Transverse colon (tissue), 4 donors: ENCODE measurements at places on chromosomes 6 and 20. TPM values are rescaled to one million over a fixed set of nuclear protein-coding genes. Genes with fewer than 3 reads are reported as not detected.

- no peak for DNase-seq
Measured at GRCh38 chr20:59025511-59025910, 6.3 kb downstream of the TUBB1 start.

- no peak for DNase-seq
Measured at GRCh38 chr6:37783856-37784584, 35.5 kb upstream of the ZFAND3 start.

DNA sequence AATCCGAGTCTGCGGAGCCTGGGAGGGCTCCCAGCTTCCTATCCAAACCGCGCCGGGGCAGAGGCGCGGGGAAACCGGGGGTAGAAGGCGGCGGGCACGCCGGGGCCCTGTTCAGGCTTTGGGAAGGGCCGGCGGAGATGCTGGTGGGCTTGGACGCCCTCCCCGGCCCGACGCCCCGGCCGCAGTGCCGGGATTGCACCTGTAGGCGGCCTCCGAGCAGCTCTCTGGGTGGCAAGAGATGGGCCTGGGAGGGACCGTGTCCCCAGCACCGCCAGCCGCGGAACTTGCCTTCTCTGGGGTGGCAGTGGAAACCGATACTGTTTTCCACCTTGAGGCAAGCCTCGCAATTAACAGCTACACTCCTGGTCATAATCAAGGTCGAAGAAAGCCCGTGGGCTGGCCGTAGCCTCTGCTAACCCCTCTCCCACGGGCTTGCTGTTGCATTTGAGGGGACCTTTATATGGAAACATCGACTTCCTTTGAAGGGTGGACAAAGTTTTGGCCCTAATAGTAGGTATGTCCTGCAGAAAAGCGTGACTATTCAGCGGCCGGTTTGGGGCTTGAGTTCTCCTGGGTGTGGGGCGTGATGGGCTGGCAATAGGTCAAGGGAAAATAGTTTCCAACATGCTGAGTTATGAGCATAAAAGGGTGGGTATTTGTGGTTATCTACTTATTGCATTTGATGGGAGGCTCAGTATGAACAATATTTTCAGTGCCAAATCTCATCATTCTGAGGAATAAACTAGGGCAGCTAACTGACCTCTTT is 1.1 kb upstream of the JAG1 start:
- peak; percentile 90 for DNase-seq

GRCh38 chr6:16684896-16685554 is 76.2 kb downstream of the ATXN1 start:
- no peak for DNase-seq

GRCh38 chr6:120214088-120214499 is 864.5 kb upstream of the MAN1A1 start:
- no peak for DNase-seq

DNA sequence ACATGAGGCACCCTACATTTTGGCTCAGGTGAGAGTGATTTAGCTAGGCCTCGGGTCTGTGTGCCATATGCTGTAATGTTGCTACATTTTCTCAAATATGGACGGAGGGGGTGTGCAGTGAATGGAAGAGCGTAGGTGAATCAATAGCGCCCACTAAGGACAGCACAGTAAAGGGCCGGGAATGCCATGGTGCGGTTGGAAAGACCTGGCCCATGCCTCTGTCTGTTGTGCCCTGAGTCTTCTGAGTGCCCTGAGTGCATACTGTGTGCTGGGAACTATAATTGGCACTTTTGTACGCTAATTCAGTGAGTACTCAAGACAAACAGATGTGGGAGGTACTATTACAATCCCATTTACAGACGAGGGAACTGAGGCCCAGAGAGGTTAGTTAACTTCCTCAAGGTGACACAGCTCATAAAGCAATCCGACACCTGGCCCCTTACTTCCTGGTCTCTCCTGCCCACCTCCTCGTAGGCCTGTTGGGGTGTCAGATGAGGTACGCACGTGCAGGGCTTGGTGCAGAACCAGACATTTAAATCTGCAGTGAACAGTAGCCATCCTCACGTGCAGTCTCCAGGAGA is 17.3 kb downstream of the SLC22A1 start:
- DNase-seq, result no peak

DNA sequence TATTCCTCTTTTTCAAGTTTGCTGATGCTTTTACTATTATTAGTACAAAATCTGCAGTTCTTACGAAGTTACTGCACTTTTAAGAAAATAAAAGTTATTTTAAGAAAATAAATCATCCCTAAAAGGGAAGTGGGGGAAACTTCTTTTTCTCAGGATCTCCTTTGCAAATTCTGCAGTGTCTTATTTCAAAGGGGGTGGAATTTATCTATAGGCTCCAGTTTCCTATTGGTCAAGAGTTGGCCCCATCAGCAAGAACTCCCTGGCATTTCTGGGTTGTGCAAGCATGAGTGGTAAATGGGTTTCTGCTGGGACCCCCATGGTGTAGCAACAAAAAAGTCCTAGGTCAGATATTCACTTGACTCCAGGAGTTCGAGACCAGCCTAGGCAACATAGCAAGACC is 136.3 kb upstream of the PRDM1 start:
- DNase-seq, result no peak

- DNase-seq, result peak; percentile 55
Measured at GRCh38 chr20:62119591-62120364, 2.5 kb upstream of the LSM14B start.

DNA sequence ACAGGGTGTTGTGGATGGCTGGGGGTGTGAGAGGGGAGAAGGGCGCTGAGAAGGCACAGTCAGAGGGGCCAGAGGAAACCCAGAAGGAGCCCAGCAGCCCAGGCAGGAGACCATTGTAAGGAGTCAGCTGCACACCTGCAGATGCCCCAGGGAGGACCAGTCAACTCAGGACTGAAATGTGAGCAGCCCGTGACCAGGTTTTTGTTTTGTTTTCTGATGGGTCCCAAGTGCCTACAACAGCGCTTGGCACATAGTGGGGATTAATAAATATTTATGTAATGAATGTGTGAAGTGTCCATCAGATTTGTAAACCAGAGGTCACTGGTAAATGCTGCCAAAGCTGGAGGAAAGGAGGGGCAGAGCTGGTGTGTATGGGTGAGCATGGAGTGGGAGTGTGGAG is 30.2 kb downstream of the TRAM2 start:
- DNase-seq, result no peak

DNA sequence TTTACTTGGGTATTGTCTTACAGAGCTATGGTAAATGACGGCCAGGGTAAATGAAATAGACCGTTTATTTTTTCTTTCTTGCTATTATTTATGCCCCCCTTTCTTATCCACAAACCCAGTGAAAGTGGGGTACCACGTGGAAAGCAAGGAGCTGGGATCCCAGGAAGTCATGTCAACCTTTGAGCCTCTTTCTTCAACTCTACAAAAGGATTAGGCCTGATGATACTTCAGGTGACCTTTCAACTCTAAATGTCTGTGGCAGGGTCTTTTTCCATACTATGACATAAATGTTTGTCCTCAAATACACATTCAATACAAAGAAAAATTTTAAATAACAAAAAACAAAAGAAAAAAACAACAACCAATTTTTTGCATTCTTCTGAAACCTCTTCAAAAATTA is 291.4 kb downstream of the ADGB start:
- DNase-seq, result no peak

DNA sequence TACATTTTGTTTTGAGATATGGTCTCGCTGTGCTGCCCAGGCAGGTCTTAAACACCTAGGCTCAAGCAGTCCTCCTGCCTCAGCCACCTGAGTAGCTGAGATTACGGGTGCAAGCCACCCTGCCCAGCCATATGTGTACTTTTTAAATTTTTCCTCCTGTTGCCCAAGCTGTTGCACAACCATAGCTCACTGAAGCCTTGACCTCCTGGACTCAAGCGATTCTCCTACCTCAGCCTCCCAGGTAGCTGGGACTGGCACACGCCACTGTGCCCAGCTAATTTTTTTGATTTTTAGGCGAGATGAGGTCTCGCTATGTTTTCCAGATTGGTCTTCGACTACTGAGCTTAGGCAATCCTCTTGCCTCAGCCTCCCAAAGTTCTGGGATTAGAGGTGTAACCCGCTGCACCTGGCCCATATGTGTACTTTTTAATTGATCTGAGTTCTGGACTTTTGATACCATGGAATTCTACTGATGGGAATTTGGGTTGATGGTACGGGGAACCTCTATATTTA is 44.9 kb downstream of the ITCH start:
- no peak for DNase-seq

DNA sequence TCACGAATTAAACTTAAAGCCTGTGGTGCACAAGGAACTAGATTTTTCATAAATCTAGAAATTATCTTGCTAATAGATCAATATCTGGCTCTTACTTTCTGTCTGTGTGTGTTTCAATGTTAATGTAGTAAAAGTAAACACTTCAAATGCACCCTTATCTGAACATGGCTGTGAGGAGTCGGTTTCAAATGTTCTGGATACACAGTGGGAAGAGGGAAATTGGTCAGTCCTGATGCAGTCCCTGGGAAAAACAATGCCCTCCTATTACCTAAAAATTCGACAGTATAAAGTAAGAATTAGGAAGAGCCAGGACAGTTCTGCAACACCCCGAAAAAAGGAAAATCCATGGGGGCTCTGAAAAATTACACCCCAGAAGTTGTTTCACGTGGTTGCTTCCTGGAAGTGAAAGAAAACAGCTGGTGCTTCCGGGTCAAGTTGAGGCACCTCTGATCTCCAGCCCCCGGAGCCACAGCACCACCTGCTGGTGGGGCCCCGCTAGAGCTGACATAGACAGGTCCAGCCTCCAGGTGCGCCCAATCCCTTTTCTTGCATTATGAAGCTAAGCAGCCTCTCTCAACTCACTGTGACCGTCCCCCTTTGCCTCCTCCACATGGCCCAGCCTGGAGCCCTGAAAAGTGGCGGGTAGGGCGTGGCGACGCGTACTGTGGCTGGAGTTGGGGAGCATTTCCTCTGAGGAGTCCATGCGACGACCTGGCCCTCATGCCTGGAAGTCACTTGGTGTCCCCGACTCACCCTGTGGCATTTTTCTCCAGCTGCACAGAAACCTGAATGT is 8.3 kb downstream of the SEMG2 start:
- DNase-seq, result peak; percentile 76

DNA sequence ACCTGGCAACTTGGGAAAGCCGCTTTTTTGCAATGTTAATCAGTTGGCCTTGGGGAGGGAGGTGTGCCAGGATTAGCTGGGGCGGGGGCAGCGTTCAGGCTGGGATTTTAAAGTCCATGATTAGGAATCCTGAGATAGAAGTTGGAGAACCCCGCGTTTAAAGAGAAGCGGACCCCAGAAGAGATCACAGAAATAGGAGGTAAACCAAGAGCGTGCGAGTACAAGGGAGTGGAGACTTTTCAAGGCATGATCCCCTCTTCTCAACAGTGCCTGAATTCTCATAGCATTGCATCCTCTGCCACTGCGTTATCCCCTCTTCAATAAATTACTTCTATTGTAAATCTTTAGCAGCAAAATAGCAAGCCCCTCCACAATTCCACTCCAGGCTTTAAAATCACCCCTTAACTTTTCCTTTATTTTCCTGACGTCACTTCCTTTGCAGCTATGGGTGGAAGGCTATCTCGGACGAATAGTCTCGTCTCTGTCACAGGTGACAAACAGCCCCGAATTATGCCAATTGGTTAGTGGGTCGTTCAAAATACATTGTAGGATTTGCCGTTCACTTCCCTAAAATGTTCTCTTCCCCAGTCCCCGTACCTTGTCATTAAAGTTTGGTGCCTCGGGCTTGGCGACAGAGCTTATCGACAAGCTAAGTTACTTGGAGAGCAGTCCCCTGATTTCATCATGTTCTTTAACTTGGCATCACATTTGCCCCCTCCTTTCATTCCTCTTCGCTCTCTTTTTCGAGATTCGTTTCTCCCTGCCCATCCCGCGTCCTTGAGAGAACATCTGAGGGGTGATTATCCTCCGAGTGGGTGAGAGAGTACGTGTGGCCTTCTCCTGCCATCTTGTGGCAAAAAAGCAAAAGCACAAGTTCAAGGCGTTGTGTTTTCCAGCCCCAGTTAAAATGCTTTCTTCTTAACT is 17.1 kb downstream of the OR2B2 start:
- peak; percentile 57 for DNase-seq

GRCh38 chr20:51400051-51400926 is 142.2 kb downstream of the NFATC2 start:
- peak; percentile 38 for DNase-seq

- DNase-seq, result no peak
Measured at GRCh38 chr20:6209093-6209492, 86.3 kb upstream of the FERMT1 start.

- no peak for DNase-seq
Measured at GRCh38 chr6:154595538-154595937, 85.1 kb upstream of the CNKSR3 start.

GRCh38 chr6:156719720-156720563 is 57.2 kb upstream of the ARID1B start:
- peak; percentile 98 for DNase-seq

GRCh38 chr6:11645016-11645415 is 107.5 kb downstream of the TMEM170B start:
- DNase-seq, result no peak

DNA sequence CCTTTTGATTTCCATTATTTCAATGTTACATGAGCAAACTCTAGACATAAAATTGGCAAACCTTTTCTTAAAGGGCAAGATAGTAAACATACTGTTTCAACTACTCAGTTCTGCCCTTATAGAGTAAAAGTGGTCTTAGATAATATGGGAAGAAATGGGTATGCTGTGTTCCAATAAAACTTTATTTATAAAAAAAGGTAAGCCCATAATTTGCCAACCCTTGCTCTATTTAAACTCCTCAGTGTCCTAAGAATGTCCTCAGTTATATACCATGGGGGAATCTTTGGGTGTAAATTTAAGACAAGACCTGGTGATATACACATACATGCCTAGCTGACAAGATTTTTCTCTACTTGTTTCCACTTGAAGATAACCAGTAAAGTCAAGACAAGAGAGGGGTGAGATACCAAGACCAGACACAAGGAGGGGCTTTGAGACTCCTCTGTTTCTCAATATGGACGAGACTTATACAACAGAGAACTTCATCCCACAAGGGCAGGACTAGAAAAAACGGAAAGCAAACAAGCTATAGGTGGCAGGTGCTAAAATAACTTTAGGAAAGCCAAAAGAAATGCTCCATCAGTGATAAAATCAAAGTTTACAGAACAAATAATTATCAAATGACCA is 10.5 kb downstream of the SNX3 start:
- no peak for DNase-seq

GRCh38 chr6:43997345-43997677 is 129.9 kb downstream of the MRPL14 start:
- DNase-seq, result peak; percentile 57

DNA sequence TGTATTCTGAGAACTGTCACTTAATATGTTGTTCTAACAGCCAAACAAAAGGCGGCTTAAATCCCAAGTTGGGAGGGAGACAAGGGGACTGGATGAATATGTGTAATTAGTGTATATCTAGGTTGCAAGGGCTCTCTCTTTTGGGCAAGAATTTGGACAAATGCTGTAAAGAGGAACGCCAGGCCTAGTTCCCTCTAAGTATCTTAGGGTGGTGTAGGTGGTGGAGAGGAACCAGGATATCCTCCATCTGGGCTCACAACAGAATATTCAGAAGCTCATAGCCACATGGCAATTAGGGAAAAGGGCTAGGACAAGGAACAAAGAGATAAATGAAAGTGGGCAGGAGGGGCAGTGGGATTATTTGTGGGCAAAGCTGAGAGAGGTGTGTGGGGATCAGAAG is 149.5 kb downstream of the LRFN2 start:
- DNase-seq, result no peak

BPI gene
- not detected for total RNA-seq

HFE gene
- total RNA-seq, result 1.6 TPM

PTK6 gene
- 109 TPM for total RNA-seq

GSTA3 gene
- total RNA-seq, result not detected

C6orf132 gene
- total RNA-seq, result 26.1 TPM

POPDC3 gene
- not detected for total RNA-seq

LSM2 gene
- 23.5 TPM for total RNA-seq

MYB gene
- 39.6 TPM for total RNA-seq

LTV1 gene
- total RNA-seq, result 1.9 TPM

TGM3 gene
- not detected for total RNA-seq

ARFGAP1 gene
- 43.8 TPM for total RNA-seq
